NCI-H446 (cell line): ENCODE measurements at places on chromosomes 13 and 19.

DNA sequence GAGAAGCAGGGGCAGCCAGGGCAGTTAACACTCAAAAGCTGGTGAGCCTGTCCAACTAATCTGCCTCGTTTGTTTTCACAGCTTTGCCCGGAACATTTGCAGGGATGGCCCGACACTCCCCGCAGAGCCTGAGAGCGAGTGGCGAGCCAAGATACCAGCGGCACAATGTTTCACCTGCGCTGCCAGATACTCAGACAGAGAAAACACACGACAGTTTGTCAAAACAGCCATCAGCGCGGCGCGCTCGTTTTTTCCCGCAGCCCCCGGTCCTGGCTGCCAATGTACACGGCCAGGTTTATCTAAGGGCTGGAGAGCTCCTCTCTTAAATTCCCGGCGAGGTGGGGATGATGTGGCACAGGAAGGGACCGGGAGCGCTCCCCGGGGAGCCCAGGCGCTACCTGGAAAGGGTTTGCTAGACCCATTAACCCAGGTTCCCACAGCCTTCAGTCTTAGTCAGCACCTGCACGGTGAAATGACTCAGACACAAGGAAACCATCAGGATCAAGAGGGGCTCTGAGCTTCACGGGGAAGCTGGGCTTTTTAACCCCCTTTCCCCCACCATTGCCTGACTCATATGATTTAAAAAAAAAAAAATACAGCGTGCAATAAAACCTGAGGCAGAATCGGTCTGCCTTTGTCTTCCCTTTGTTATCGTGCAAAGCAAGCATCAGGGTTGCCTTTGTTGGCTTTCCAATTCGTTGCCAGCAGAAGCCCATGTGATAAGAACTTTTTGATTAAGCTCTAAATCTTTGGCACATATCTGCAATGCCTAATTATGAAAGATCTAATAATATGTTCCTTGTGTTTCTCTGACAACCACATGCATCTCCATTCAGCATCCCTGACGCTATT lies 186.2 kb downstream of the EFNB2 start:
- DNase-seq: peak; percentile 23

GRCh38 chr13:41681587-41681986 lies 224.2 kb downstream of the RGCC start:
- no peak for DNase-seq

DNA sequence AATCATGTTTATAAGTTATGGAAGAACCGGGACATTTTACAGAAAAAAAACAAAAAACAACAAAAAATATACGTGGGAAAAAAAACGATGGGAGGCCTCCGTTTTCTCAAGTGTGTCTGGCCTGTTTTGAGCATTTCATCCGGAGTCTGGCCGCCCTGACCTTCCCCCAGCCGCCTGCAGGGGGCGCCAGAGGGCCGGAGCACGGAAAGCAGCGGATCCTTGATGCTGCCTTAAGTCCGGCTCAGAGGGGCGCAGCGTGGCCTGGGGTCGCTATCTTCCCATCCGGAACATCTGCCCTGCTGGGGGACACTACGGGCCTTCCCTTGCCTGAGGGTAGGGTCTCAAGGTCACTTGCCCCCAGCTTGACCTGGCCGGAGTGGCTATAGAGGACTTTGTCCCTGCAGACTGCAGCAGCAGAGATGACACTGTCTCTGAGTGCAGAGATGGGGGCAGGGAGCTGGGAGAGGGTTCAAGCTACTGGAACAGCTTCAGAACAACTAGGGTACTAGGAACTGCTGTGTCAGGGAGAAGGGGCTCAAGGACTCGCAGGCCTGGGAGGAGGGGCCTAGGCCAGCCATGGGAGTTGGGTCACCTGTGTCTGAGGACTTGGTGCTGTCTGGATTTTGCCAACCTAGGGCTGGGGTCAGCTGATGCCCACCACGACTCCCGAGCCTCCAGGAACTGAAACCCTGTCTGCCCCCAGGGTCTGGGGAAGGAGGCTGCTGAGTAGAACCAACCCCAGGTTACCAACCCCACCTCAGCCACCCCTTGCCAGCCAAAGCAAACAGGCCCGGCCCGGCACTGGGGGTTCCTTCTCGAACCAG lies 1.8 kb upstream of the APOE start:
- peak; percentile 32 for DNase-seq

- DNase-seq: no peak
These were observed 506 bp upstream of the GAS6 start for GRCh38 chr13:113864273-113864890.

DNA sequence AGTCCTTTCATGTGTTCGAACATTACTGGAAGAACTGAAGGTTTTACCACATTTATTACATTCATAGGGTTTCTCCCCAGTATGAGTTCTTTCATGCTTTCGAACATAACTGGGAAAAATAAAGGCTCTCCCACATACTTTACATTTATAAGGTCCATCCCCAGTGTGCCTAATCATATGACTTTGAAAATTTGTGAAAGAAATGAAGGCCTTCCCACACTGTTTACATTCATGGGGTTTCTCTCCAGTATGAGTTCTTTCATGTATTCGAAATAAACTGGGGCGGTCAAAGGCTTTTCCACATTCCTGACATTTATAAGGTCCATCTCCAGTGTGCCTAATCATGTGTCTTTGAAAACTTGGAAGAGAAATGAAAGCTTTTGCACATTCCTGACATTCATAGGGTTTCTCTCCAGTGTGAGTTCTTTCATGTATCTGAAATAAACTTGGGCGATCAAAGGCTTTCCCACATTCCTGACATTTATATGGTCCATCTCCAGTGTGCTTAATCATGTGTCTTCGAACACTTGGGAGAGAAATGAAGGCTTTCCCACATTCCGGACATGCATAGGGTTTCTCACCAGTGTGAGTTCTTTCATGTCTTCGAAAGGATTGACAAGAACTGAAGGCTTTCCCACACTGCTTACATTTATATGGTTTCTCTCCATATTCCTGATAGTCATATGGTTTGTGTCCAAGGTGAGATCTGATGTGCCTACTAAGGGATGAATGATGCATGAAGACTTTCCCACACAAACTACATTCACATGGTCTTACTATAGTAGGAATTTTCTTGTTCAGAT lies 24.0 kb downstream of the ZNF564 start:
- DNase-seq: no peak

GRCh38 chr19:56839652-56840450 lies 675 bp downstream of the PEG3 start:
- DNase-seq: no peak

- DNase-seq: no peak
These were observed 42.0 kb downstream of the SERTM1 start for GRCh38 chr13:36715841-36716240.

- no peak for DNase-seq
These were observed 2832.4 kb downstream of the PCDH9 start for GRCh38 chr13:64397701-64398100.

DNA sequence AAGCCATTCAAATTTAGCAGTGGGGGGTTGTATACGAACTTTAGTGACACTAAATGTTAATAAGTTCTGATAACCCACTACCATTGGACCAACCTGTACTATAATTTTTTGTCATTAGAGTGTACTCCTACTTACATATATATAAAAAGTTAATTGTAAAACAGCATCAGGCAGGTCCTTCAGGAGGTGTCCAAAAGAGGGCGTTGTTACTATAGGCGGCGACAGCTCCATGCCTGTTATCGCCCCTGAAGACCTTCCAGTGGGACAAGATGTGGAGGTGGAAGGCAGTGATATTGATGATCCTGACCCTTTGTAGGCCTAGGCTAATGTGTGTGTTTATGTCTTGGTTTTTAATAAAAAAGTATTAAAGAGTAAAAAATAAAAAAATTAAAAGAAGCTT lies 27.5 kb downstream of the SPRYD7 start:
- DNase-seq: no peak

- DNase-seq: no peak
These were observed 12.3 kb upstream of the CYSLTR2 start for GRCh38 chr13:48641404-48641803.

GRCh38 chr19:49835562-49835961 lies 15.4 kb upstream of the PTOV1 start:
- no peak for DNase-seq

DNA sequence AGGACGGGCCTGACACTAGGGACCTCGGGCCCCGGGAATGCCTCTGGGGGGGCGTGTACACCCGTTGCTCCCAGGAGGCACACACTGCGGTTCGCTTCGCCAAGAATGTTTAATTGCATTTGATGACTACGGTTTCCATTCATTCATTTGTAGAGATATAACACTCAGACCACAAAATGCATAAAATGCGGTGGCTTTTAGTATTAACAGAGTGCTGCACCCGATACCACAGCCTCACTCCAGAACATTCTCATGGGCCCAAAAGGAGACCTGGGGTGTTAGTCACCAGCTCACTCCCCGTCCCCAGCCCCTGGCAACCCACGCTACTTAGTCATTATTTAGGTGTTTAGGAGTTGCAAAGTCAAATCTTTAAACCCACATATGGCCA lies 21.8 kb downstream of the HCN2 start:
- no peak for DNase-seq

- no peak for DNase-seq
These were observed 240.2 kb downstream of the RGCC start for GRCh38 chr13:41697578-41697977.

- DNase-seq: peak; percentile 56
These were observed 193.6 kb downstream of the KCNRG start for GRCh38 chr13:50208826-50209335.

GRCh38 chr19:7618771-7619510 lies 10.4 kb downstream of the XAB2 start:
- DNase-seq: no peak

- DNase-seq: no peak
These were observed 7.4 kb downstream of the BCAM start for GRCh38 chr19:44816301-44816700.
